Thoracic aorta (tissue), 2 donors: ENCODE measurements at places on chromosomes 2 and 18. TPM values are rescaled to one million over a fixed set of nuclear protein-coding genes. Genes with fewer than 3 reads are reported as not detected.

DNAH6 gene
- total RNA-seq = not detected

DNA sequence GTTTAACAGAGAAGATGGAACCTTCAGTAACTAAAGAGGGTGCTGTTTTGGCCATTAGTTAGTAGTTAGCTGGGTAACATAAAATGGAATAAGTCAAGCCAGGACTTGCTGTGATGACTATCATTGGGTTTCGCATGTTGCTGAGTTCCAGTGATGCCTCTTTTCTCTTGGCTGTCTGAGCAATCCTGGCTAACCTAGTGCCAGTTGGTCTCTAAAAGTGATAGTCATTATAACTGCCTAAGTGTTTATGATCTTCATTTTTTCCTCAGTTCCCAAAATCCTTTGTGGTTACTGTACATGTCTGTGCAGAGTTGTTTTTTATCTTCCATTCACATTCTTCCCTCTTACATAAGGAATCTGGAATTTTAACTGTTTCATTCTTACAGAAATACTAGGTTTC is 33.4 kb downstream of the WDR43 start:
- DNase-seq = no peak

CXCR1 gene
- 4.4 TPM for total RNA-seq

GRCh38 chr2:18490901-18491300 is 69.6 kb downstream of the RDH14 start:
- no peak for DNase-seq

GCKR gene
- 1.8 TPM for total RNA-seq

- DNase-seq = no peak
Observed at GRCh38 chr2:108616751-108617161, 82.5 kb downstream of the LIMS1 start.

DNA sequence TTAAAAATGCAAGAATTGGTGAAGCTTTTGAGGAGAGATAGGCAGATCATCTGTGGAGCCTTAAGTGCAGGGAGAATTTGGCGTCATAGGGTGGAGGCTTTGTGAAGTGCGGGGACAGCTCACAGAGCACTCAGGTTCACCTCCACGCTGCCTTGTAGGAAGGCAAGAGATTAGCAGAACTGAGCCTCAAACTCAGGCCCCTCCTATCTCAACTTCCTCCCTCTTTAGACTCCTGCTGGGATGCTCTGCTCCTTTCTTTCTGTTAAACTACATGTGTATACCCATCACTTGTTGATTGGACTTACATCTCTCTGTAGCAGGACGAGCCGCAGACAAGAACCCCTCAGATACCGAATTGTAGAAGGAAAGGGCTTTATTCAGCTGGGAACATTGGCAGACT is 422.2 kb downstream of the SETBP1 start:
- DNase-seq = no peak

CROCC2 gene
- not detected for total RNA-seq

PLGLB2 gene
- 4.9 TPM for total RNA-seq

ITGB6 gene
- total RNA-seq = 0.99 TPM

- no peak for DNase-seq
Observed at GRCh38 chr2:143608063-143608423, 478.8 kb downstream of the ARHGAP15 start.

GRCh38 chr18:9775178-9775577 is 67.1 kb downstream of the RAB31 start:
- DNase-seq = no peak
